Left ventricle myocardium inferior (tissue), 1 donor: ENCODE measurements at places on chromosomes 16 and 17. TPM values are rescaled to one million over a fixed set of nuclear protein-coding genes. Genes with fewer than 3 reads are reported as not detected.

DNA sequence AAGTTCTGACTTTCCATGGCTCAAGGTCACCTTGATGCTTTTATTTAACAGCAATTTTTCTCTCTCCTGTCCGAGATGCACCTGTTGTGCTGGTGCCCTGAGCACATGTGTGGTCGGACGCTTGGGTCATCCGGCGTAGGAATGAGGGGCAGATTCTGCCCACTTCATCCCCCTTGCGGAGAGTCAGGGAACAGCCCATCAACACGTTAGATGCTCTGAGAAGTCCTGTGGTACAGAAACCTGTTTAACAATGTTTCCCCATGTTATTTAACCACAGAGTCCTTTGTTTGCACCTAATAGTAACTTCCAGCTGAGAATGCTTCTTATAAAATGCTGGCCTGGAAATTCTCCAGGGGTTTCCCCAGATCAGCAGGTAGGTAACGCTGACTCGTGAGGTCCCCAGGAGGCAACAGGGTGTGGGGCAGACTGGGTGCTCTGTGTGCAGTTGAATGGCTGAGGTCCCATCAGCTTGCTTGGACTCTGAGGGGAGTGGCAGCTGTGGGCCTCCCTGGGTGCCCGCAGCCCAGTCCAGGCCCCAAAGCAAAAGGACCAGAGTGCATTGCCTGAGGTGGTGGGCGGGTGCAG, 17.8 kb downstream of the DOC2B start:
- no peak for DNase-seq
- H3K4me3 ChIP-seq, result no peak overlapping the region
- no peaks in the 10 kb centered on the region for H3K36me3 ChIP-seq
- H3K27me3 ChIP-seq, result no peaks in the 10 kb centered on the region
- H3K27ac ChIP-seq, result no peak overlapping the region

DNA sequence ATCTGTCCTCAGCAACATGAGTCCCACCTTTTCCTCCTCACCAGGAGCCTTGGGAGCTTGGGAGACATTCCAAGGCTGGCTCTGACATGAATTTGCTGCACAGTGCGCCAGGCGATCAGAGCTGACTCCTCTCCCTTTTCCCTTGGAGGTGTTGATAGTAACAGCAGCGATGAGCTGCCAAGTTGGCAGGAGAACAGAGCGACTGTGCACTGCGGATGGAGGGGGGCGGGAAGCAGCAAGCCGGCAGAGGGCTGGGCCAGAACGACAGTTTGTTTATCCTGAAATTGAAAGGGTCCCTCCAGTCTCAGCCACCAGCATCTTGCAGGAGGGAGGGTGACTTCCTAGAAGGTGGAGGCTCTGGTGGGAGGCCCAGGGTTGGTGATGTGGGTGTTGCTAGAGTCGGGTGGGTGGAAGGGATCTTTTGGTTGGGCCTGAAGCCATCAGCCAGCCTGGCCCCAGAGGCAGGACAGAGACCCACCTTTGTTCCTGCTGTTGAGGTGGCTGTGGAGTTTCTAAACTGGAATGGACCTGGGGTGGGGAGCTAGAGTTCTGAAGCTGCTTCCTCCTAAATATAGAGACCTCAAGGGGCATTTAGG, 22.5 kb upstream of the DYNLL2 start:
- peak overlapping the region; percentile 22 for H3K27ac ChIP-seq
- no peaks in the 10 kb centered on the region for H3K27me3 ChIP-seq
- peaks cover 28% of the 10 kb centered on the region for H3K4me1 ChIP-seq

- DNase-seq, result no peak
- H3K36me3 ChIP-seq, result no peaks in the 10 kb centered on the region
- no peak overlapping the region for H3K27ac ChIP-seq
- H3K4me1 ChIP-seq, result peaks cover 9% of the 10 kb centered on the region
Measured at GRCh38 chr17:62672957-62673356, 45.5 kb downstream of the MRC2 start.

- H3K4me1 ChIP-seq, result no peaks in the 10 kb centered on the region
- H3K27ac ChIP-seq, result no peak overlapping the region
- no peaks in the 10 kb centered on the region for H3K36me3 ChIP-seq
- H3K4me3 ChIP-seq, result no peak overlapping the region
Measured at GRCh38 chr16:11536104-11536866, 50.4 kb downstream of the LITAF start.

- H3K36me3 ChIP-seq, result peaks cover 32% of the 10 kb centered on the region
- H3K4me1 ChIP-seq, result peaks cover 13% of the 10 kb centered on the region
- H3K4me3 ChIP-seq, result no peak overlapping the region
- no peak for DNase-seq
- no peaks in the 10 kb centered on the region for H3K27me3 ChIP-seq
- H3K27ac ChIP-seq, result no peak overlapping the region
Measured at GRCh38 chr16:50311891-50312501, 45.6 kb downstream of the ADCY7 start.

DNA sequence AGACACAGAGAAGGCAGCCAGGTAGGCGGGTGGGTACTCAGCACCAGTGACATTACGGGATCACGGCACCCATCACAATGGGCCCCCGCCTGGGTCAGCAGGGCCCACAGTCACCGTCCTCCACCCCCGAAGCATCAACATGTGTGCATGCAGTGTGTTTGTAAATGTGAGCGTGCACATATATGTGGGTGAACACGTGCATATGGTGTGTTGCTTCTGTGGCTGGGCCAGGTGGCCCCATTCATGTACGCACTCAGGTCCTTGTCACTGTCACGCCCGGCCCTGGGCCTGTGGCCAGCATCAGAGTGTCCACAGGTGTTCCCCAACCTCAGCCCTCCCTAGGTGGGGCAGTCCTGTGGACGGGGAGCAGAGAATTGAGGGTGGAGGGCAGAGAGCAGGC, 37.1 kb downstream of the TNFRSF13B start:
- no peak overlapping the region for H3K4me3 ChIP-seq
- no peaks in the 10 kb centered on the region for H3K4me1 ChIP-seq
- H3K27me3 ChIP-seq, result peaks cover 15% of the 10 kb centered on the region

DNA sequence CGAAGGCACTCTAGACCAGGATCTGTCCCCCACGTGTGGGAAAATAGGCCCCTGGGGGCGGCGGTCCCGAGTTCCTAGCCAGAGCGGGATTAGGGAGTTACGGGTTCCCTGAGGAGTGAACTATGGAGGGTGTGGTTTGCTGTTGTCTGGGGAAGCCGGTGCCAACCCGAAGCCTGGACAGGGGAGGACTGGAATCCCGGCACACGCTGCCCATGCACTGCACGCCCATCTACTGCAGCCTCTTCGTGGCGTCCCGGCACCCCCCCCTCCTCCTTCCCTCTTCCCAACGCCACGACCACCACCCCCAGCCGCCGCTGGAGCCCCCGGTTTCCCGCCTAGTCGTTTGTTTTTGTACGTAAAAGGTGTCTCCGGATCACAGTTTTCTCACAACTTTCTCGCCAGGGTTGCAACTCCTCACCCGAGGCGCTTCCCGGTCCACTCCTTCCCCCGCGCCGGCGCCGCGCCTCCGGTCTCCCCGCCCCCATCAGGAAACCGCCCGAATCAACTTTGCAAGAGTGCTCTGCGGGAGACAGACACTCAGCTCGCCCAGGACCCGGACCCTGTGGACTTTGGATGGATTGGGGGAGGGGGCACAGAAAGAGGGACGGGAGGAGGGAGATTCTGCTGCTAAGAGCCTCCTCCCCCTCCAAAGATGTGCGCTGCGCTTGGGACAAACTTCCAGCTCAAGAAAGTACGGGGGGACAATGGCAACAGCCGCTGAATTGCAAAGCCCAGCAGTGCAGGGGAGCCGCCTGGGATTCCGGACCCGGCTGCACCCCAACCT, 1.4 kb upstream of the LHX1 start:
- peak overlapping the region; percentile 55 for H3K4me3 ChIP-seq
- H3K36me3 ChIP-seq, result no peaks in the 10 kb centered on the region
- peaks cover 100% of the 10 kb centered on the region for H3K27me3 ChIP-seq

- H3K4me3 ChIP-seq, result no peak overlapping the region
- DNase-seq, result no peak
- no peaks in the 10 kb centered on the region for H3K27me3 ChIP-seq
- H3K4me1 ChIP-seq, result peaks cover 9% of the 10 kb centered on the region
Measured at GRCh38 chr16:2713523-2713922, 6.5 kb downstream of the PRSS27 start.

GRCh38 chr16:28181515-28181914, 30.2 kb downstream of the XPO6 start:
- peaks cover 12% of the 10 kb centered on the region for H3K36me3 ChIP-seq
- H3K4me3 ChIP-seq, result no peak overlapping the region
- no peaks in the 10 kb centered on the region for H3K27me3 ChIP-seq
- DNase-seq, result no peak

- H3K36me3 ChIP-seq, result no peaks in the 10 kb centered on the region
Measured at GRCh38 chr16:1098266-1098991, 2.4 kb upstream of the C1QTNF8 start.

DNA sequence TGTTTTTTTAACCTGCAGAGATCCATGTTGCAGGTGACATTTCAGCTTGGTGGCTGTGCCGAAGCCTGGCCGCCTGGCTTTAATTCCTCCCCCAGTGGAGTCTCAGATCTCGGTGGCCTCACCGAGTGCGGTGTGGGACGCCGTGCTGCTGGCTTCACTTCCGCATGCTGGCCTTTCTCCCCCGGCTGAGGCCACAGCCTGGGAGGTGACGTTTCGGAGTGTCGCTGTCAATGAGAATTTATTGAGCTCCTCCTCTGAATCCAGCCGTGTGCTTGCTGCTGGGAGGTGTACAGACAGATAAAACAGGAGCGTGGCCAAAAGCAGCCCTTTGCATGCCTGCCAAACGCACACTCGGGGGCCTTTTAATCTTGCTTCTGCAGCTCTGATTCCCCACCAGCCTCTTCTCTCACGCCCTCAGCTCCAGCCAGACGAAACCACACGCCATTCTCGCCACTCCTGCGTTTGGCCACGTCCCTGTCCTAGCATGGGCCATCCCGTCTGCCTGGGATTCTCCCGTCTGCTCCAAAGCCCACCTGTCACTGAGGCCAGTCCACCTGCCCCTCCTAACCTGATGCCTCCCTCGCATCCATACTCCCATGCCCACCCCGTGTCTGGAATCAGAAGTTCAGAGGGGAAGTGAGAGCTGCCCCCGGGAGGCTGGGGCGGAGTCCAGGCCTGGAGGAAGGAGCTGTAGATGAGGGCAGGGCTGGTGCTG, 3.6 kb downstream of the GSE1 start:
- no peaks in the 10 kb centered on the region for H3K27me3 ChIP-seq
- peak overlapping the region; percentile 82 for H3K4me3 ChIP-seq
- peak overlapping the region; percentile 96 for H3K27ac ChIP-seq
- H3K36me3 ChIP-seq, result peaks cover 8% of the 10 kb centered on the region

- H3K36me3 ChIP-seq, result no peaks in the 10 kb centered on the region
- no peak for DNase-seq
- no peak overlapping the region for H3K4me3 ChIP-seq
- H3K27ac ChIP-seq, result no peak overlapping the region
Measured at GRCh38 chr16:86757704-86758040, 179.3 kb downstream of the FOXL1 start.

DNA sequence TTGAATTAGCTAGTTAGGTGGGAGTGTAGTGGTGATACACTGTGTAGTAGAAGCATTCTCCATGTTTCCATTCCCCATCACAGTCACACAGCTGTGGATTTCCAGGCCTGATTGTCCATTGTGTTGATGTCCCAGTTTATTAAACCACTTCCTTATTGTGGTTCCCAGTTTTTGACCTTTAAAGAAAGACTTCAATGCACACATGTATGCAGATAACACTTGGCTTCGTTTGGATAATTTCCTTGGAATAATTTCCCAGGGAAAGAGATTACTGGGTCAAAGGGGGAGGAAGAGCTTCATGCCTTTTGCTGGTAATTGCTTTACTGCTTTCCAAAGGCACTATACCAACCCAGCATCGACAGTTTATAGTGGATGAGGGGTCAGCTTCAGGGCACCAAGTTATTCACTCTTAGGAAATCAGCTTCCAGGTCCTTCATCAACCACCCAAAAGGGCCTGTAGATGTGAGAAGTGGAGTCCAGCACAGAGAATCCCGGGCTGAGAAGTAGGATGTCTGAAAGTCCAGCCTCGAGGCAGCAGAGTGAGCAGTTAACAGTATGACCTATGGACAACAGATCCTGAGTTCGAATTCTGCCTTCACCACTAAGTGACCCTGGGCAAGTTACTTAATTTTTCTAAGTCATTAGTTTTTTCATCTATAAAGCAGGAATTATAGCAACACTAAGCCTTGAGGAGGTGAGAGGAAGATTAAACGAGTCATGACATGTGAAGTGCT, 31.3 kb upstream of the TNS4 start:
- H3K36me3 ChIP-seq, result no peaks in the 10 kb centered on the region

GRCh38 chr17:65222214-65222738, 85.1 kb downstream of the RGS9 start:
- no peak overlapping the region for H3K27ac ChIP-seq
- H3K4me1 ChIP-seq, result no peaks in the 10 kb centered on the region
- H3K36me3 ChIP-seq, result no peaks in the 10 kb centered on the region
- H3K4me3 ChIP-seq, result no peak overlapping the region
- H3K27me3 ChIP-seq, result peaks cover 65% of the 10 kb centered on the region

- no peak overlapping the region for H3K4me3 ChIP-seq
- DNase-seq, result no peak
Measured at GRCh38 chr16:74601126-74601871, 5.6 kb downstream of the GLG1 start.

GRCh38 chr17:81019563-81020442, 15.1 kb upstream of the BAIAP2 start:
- no peak overlapping the region for H3K4me3 ChIP-seq
- peaks cover 47% of the 10 kb centered on the region for H3K4me1 ChIP-seq
- no peak overlapping the region for H3K27ac ChIP-seq

- no peaks in the 10 kb centered on the region for H3K36me3 ChIP-seq
- H3K4me1 ChIP-seq, result no peaks in the 10 kb centered on the region
- no peak overlapping the region for H3K27ac ChIP-seq
- H3K27me3 ChIP-seq, result no peaks in the 10 kb centered on the region
Measured at GRCh38 chr16:76835779-76836300, 355.1 kb upstream of the MON1B start.

GRCh38 chr17:57543230-57543629, 201.9 kb downstream of the CCDC182 start:
- peaks cover 74% of the 10 kb centered on the region for H3K4me1 ChIP-seq
- no peaks in the 10 kb centered on the region for H3K36me3 ChIP-seq
- H3K27me3 ChIP-seq, result no peaks in the 10 kb centered on the region

The OR1F1 gene
- not detected for total RNA-seq

The NEURL4 gene
- 31.9 TPM for total RNA-seq

The AATF gene
- total RNA-seq, result 24.2 TPM

The C17orf50 gene
- not detected for total RNA-seq

The PMM2 gene
- total RNA-seq, result 13.7 TPM

The PRSS36 gene
- 1.4 TPM for total RNA-seq

The TXNL4B gene
- 6.7 TPM for total RNA-seq

The TEX14 gene
- 0.19 TPM for total RNA-seq
